ENCODE measurements at places on chromosomes 11 and 22.

GRCh38 chr11:80204021-80204420, 763.2 kb upstream of the TENM4 start:
- no peak for DNase-seq

- DNase-seq: no peak
Observed at GRCh38 chr11:117830072-117830471, 5.5 kb upstream of the FXYD2 start.

DNA sequence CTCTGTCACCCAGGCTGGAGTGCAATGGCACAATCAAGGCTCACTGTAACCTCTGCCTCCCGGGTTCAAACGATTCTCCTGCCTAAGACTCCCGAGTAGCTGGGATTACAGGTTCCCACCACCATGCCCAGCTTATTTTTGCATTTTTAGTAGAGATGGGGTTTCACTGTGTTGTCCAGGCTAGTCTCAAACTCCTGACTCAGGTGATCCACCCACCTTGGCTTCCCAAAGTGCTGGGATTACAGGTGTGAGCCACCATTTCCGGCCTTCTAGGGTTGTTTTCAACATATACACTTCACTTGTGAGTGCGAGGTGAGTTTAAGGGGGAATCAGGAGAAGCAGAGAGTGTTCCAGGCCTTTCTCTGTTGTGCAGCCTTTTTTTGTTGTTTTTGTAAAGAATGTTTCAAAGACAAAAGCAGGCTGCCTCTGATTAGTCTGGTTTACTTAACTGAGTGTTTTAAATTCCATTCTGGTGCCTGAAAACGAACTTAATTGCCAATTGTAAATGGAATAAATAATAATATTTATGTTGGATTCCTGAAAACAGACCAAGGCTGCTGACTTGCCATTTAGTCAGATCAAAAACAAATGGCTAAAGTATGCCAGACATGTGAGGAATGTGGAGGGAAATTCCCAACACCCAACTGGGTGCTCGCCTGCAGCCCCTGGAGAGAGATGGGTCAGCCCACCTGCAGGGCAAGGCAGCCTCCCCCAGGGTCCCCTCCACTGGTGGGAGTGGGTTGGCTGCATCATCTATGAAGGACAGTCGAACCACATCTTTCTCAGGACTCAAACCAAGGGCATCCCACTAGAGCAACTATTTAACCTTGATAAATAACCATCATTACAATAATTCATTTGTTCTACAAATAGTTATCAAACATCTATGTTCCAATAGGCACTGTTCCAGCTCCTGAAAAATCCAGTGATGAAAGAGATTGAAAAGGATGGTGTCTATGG, 4.6 kb upstream of the RANGAP1 start:
- peak; percentile 77 for DNase-seq

- DNase-seq: no peak
Observed at GRCh38 chr22:35085621-35086020, 19.7 kb downstream of the ISX start.

DNA sequence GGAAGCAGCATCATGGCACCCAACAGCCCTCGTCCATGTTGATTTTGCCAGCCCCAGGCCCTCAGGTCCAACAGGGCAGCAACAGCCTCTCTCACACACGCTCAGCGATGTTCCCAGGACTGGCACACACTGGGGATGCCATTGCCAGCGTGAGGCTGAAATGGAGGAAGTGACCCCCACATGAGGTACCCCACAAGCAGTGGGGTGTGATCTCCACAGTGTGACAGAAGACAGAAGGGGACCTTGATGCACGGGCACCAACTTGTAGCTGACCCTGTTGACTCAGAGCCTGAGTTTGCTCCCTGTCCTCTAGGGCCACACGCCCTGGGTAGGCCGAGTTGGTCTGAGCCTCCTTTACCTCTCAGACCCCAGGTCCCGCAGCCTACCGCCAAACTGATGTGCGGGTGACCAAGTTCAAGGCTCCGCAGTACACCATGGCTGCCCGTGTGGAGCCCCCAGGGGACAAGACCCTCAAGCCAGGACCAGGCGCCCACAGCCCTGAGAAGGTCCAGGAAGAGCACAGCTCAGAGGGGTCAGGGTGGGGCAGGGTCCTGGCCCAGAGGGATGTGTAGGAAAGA, 6.2 kb downstream of the SCGB1C1 start:
- DNase-seq: no peak

GRCh38 chr11:84524422-84525051, 1102.6 kb downstream of the DLG2 start:
- peak; percentile 18 for DNase-seq

DNA sequence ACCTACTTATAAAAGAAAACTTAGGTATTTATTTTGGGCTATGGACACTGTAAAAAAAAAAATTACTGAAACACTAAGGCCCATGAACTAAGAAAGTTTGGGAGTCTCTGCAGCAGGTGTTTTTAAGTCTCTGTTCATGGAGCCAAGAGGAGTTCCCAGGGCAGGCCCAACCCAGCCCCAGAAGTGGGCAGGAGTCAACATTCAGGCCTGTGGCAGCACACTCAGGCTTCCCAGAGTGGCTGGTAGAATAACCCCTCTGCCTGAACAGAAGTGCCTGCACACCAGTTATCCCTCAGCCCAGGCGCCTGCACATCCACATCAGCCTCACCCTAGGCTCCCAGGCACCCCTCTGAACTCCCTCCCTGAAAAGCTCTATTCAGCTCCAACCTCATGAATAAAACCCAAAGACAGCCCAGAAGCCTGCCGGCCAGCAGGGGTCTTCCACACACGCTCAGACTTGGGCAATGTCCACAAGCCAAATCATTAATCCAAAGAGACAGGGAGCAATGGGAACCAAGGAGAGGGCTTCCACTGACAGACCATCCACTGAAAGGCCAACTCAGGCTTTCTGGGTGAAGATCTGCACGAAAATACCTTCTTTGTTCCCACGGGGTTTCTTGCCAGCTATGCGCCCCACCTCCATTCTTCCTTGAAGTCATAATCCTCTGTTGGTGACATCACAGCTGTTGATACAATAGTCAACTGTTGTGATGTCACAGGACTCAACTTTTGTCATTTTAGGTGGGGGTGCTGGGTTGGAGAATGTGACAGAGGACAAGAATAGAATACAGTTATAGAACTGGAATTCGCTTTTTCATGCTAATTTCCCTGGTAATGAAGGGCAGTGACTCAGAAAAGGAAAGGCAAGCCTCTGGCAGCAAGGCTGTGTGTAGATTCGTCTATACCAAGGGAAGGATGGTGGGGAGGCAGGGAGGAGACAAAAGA, 83.7 kb downstream of the RPL27A start:
- no peak for DNase-seq

GRCh38 chr11:65555693-65556231, 2.4 kb downstream of the LTBP3 start:
- peak; percentile 89 for DNase-seq

DNA sequence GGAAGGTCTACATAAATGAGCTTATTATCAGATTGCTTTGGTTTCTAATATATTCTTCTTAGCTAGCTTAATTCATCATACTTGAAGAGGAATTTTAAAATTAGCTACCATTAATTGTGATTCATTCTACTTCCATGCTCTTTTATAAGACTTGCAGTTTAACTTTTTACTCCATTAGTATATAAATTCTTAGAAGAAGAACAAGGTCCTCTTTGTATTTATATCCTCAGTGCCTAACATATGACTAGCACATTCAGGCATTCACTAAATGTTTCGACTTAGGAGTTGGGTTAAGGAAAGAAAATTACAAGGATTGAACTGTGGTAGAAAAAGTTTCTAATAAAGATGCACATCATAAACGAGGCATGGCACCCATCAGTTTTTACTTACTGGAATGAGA, 1135.5 kb downstream of the JRKL start:
- DNase-seq: no peak

- DNase-seq: peak; percentile 85
Observed at GRCh38 chr11:119337581-119338317, 2.9 kb downstream of the C1QTNF5 start.

DNA sequence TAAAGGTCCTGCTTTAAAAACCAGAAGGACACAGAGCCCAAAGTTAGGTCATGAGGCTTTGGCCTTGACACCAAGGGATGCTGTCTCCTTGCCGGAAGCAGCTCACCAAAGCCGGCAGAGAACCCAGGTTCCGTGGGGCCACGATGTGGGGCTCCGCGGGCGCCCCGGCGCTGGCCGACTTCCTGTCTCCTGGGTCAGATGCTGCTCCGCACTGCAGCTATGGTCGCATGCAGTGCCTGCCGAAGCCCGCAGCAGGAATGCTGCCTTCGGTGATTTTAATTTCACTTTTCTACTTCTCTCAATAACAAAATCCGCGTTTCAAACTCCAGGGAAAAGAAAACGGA, 454 bp upstream of the OTUB1 start:
- peak; percentile 37 for DNase-seq

- no peak for DNase-seq
Observed at GRCh38 chr11:63855975-63856374, 17.1 kb downstream of the MARK2 start.

- DNase-seq: no peak
Observed at GRCh38 chr11:87769661-87770060, 405.6 kb downstream of the RAB38 start.

DNA sequence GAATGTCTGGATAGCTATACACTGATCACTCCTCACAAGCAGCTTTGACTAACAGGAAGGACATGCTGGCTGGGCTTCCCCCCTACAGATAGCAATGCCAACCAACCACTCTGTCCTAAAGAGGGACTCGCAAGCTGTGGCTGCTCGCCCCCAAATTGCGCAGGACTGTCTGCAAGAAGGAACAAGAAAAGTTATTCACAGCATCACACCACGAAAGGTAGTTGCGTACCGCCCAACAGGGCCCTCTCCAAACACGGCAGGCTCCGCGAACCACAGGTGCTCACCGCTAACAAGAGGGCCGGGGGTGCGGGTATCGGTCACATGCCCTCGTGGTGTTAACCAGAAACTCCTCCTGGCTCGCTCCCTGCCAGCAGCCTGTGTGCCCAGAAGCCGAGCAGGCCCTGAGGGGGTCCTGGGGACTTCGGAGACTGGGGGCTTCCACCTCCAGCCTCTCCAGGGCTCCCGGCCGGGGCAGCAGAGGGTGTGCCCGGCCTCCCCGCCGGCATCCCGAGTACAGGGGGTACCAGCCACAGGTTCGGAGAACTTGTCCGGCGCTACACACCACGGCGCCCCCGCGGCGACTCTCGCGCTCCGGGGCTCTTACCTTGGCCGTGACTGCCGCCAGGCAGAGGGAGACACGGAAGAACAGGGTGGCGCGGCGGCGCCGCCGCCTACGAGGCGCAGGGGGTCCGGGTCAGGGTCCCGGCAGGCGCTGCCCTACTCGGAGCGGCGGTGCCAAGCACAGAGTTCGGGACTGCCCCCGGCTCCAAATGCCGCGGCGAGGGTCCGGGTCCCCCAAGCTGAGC, 682 bp downstream of the LARGE1 start:
- peak; percentile 29 for DNase-seq

GRCh38 chr22:31212783-31213629, 908 bp downstream of the LIMK2 start:
- DNase-seq: no peak

Data from AG08396 (cell line).